Hematopoietic multipotent progenitor cell treated with erythropoietin and hydrocortisone succinate and interleukin-3 and kit ligand, for 15 days (in vitro differentiated cells): ENCODE measurements at places on chromosomes 5 and 9.
A peak's percentile ranks its signal among the peaks of the same experiment; 100 is the strongest.

DNA sequence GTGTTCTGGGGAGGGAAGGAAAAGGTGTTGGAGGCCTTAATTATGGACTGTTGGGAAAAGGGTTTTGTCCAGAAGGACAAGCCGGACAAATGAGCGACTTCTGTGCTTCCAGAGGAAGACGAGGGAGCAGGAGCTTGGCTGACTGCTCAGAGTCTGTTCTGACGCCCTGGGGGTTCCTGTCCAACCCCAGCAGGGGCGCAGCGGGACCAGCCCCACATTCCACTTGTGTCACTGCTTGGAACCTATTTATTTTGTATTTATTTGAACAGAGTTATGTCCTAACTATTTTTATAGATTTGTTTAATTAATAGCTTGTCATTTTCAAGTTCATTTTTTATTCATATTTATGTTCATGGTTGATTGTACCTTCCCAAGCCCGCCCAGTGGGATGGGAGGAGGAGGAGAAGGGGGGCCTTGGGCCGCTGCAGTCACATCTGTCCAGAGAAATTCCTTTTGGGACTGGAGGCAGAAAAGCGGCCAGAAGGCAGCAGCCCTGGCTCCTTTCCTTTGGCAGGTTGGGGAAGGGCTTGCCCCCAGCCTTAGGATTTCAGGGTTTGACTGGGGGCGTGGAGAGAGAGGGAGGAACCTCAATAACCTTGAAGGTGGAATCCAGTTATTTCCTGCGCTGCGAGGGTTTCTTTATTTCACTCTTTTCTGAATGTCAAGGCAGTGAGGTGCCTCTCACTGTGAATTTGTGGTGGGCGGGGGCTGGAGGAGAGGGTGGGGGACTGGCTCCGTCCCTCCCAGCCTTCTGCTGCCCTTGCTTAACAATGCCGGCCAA, 19.1 kb downstream of the PTGES2 start:
- no peak for DNase-seq

DNA sequence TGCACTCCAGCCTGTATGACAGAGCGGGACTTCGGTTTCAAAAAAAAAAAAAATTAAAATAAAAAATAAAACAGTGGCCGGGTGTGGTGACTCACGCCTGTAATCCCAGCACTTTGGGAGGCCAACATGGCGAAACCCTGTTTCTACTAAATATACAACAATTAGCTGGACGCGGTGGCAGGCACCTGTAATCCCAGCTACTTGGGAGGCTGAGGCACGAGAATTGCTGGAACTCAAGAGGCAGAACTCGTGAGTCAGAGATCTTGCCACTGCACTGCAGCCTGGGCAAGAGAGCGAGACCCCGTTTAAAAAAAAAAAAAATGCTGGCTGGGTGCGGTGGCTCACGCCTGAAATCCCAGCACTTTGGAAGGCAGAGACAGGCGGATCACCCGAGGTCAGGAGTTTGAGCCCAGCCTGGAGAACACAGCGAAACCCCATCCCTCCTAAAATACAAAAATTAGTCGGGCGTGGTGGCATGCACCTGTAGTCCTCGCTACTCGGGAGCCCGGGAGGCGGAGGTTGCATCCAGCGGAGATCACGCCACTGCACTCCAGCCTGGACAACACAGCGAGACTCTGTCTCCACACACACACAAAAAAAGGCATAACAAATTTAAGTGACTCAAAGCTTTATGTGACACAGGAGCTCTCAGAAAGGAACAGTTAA, 1.5 kb upstream of the NPM1 start:
- DNase-seq: no peak

- DNase-seq: no peak
These were observed 297.7 kb upstream of the WWC1 start for GRCh38 chr5:167993771-167994170.

DNA sequence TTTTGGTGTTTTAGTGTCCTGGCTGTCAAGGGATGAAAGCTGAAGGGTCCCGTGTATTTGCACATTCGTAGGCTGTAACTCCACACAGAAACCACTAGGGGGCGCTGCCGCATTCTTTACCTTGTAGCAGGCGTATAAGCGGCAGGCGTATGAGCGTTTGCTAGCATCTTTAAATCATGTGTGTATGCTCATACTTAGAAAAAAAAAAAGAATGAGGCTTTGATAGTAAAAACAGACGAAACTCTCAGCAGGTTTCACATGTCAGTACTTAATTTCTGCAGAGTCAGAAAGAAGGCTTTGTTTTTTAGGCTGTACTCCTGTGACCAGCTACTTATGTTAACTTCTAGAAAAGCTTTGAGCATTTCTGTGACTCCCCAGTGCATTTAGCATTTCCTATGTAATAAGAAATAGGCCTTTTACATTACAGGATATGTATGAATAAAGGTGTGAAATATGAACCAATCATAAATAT, 218.8 kb upstream of the ADAMTSL1 start:
- peak; percentile 72 for DNase-seq

DNA sequence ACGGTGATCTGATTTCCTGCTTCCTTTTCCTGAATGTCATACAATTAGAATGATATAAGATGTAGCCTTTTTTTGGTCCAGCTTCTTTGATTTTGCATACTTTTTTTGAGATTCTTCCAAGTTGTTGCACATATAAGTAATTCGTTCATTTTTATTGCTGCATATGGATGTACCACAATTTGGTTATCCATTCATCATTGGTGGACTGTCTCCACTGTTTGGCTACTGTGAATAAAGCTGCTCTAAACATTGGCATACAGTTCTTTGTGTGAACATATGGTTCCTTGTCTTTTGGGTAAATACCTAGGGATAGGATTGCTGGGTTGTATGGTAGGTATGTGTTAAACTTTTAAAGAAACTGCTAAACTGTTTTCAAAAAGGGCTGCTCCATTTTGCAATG, 52.6 kb downstream of the OR1J1 start:
- DNase-seq: no peak

DNA sequence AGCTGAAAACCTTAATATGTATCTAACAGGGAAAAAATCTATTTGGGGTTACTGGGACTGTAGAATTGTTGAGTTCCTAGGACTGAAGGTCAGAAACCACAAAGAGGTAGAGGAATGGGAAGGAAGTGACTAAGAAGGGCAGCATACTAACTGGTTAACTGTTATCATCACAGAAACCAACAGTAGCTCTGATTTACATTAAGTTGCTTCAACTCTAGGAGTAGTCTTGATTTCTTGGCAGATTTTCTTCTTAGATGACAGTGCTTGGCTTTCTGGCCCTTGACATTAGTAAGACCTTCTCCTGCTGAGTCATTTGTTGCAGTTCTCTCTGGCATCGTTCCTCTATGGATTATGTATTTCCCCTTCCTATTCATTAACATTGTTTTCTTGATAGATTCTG, 116.1 kb upstream of the RASA1 start:
- no peak for DNase-seq
